ENCODE measurements at places on chromosomes 3 and 15.

- DNase-seq = no peak
These were observed 354.1 kb upstream of the SGO1 start for GRCh38 chr3:20540066-20540465.

DNA sequence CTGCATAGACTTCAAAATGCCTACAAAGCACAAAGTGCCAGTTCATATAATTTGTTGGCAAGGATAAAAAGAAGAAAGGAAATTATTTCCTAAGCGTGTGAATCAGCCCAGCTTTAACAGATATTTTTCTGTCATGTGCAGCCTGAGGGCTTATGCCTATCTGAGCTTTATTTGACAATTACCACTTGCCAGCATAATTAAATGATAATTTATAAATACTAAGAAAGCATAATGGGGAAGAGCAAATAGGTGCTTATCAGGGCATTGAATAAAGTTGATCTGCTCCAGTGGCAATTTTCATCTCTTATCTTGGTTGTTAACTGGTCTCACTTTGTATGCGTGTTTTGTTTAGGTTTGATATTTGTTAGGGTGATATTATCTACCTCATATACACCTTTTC lies 313.4 kb upstream of the DNAJC19 start:
- DNase-seq = no peak

GRCh38 chr15:82186719-82187406 lies 75.7 kb downstream of the EFL1 start:
- no peak for DNase-seq

- no peak for DNase-seq
These were observed 28.0 kb upstream of the PCSK6 start for GRCh38 chr15:101517504-101517903.

- DNase-seq = no peak
These were observed 11.1 kb downstream of the SLC24A1 start for GRCh38 chr15:65632780-65633375.

- DNase-seq = no peak
These were observed 54.6 kb downstream of the SSUH2 start for GRCh38 chr3:8589880-8590556.

DNA sequence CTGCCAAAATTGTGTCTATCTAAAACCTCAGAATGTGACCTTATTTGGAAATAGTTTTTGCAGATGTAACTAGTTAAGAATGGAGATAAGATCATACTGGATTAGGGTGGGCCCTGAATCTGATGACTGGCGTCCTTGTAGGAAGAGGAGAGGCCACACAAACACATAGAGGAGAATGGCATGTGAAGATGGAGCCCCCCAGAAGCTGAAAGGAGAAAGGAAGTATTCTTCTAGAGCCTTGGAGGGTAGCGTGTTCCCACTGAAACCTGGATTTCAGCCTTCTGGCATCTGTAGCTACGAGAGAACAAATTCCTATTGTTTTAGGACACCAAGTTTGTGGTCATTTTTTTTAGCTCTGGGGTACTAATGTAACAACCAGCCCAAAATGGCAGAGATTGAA lies 423.0 kb upstream of the TPM1 start:
- no peak for DNase-seq

DNA sequence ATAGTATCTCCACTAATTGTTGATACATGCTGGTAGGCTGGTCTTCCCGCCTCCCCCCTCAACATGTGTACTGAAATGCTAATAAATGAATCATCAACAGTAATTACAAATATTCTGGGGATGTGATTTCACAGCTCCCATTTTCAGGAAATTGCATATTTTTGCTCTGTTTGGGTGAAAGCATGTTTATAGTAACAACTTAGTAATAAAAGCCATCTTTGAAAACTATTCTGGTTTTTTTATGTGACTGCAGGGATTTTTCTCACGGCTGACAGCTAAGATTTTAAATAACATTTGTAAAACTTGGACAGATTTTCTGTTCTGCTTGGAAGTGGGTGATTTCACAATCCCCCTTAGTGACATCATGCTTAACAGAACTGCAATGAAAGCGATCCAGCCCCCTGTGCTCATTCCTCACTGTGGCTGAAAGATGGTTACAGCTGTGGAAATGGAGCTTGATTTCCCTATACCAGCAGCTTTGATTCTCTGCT lies 25.6 kb upstream of the FAM174B start:
- DNase-seq = no peak

DNA sequence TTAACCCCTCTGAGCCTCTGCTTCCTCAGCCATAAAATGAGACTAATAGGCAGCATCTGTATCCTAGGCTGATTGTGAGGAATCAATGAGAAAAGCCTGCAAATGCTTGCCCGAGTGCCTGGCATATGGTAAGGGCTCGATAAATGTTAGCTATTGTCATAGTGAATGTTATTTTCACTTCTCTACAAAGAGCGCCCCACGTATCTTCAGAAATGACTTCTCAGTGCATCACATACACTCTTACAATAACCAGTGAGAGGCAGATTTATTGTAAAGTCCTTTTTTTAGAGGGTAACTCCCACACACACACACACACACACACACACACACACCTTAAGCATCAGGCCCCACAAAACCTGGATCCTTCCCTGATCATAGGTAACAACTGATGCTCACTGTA lies 60.5 kb upstream of the SPATA12 start:
- no peak for DNase-seq
